Retina (tissue), 1 donor: ENCODE measurements at places on chromosomes 16 and 17.

- peak; percentile 9 for DNase-seq
These were observed 37.6 kb upstream of the CBFA2T3 start for GRCh38 chr16:89014403-89015230.

GRCh38 chr17:47315451-47316266 lies 8.1 kb upstream of the EFCAB13 start:
- DNase-seq, result peak; percentile 49

- DNase-seq, result peak; percentile 94
These were observed at the start of gene SLC2A4 for GRCh38 chr17:7281074-7281952. Gene SLC2A4, plus strand, starts transcription at chr17:7281718. Its CDS starts 217 bp downstream, at chr17:7281935.

- DNase-seq, result no peak
These were observed 237.2 kb downstream of the TOX3 start for GRCh38 chr16:52309446-52310416.
